Stimulated activated CD4-positive, alpha-beta T cell treated with anti-CD3 and anti-CD28 coated beads, Interleukin-15, amount 100 ng/mL, for 1 hour (primary cell): ENCODE measurements at places on chromosomes 7 and 10.

DNA sequence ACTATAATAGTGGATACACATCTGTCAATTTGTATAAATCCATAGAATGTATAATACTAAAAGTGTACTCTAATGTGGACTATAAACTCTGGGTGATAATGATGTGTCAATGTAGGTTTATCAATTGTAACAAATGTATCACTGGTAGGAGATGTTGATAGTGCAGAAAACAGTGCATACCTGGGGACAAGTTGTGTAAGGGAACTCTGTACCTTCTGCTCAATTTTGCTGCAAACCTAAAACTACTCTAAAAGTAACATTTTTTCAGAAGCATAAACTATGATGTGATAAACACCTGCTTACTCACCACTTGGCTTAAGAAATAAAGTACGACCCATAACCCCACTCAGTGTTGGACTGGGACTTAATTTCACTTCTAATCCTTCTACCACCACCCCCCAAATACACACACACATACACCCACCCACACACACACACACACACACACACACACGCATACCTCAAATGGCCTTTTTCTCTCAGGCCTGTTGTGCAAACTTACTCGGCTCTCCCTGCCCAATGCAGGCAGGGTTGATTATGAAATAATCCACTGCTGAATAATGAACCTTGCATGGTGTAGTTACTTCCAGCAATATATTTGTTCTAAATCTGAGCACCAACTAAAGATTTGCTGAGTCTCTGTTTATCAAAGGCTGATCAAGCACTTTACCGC is 154.1 kb upstream of the KMT2E start:
- DNase-seq: no peak

DNA sequence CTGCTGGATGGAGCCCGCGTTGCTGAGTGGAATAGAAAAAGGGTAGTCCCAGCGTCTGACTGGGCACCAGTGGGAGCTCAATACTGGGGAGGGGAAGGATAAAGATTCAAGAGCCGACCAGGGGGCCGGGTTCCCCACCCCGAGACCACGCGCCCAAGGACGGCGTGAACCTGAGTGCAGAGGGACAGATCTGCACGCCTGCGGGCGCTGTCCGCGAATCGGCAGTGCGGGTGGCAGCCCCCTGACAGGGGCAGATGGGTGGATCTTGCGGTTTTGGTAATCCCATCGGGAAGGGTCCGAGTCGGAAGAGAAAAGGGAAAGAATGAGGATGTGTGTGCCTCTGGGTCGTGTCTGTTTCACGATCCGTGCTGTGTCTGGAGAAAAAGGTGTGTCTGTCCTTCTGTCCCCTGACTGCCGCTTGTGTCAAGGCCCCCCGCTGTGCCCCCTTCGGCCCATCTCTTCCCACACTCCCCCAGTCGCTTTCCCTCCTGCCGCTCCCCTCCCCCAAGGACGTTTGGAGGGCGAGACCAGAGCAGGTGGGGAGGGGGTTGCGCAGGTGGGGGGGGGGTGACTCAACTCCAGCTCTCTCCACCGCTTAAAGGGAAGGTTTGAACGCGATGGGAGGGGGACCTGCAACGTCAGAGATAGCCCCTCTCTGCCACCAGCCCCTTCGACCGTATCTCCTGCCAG is 734 bp upstream of the VGF start:
- DNase-seq: no peak

- DNase-seq: no peak
Measured at GRCh38 chr7:47232751-47233412, 349.0 kb downstream of the TNS3 start.

GRCh38 chr7:12929476-12930140 is 242.2 kb downstream of the ARL4A start:
- no peak for DNase-seq

GRCh38 chr10:73875139-73875475 is 752 bp upstream of the CAMK2G start:
- no peak for DNase-seq

- no peak for DNase-seq
Measured at GRCh38 chr10:53314876-53315275, 542.3 kb upstream of the MBL2 start.

DNA sequence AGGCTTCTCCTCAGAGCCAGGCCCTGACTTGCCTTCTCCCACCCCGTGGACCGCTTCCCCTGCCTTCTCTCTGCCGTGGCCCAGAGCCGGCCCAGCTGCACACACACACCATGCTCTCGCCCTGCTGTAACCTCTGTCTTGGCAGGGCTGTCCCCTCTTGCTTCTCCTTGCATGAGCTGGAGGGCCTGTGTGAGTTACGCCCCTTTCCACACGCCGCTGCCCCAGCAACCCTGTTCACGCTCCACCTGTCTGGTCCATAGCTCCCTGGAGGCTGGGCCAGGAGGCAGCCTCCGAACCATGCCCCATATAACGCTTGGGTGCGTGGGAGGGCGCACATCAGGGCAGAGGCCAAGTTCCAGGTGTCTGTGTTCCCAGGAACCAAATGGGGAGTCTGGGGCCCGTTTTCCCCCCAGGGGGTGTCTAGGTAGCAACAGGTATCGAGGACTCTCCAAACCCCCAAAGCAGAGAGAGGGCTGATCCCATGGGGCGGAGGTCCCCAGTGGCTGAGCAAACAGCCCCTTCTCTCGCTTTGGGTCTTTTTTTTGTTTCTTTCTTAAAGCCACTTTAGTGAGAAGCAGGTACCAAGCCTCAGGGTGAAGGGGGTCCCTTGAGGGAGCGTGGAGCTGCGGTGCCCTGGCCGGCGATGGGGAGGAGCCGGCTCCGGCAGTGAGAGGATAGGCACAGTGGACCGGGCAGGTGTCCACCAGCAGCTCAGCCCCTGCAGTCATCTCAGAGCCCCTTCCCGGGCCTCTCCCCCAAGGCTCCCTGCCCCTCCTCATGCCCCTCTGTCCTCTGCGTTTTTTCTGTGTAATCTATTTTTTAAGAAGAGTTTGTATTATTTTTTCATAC is 38.0 kb downstream of the LIMK1 start:
- DNase-seq: no peak
